Smooth muscle cell of the brain vasculature (primary cell): ENCODE measurements at places on chromosomes 12 and 14.

DNA sequence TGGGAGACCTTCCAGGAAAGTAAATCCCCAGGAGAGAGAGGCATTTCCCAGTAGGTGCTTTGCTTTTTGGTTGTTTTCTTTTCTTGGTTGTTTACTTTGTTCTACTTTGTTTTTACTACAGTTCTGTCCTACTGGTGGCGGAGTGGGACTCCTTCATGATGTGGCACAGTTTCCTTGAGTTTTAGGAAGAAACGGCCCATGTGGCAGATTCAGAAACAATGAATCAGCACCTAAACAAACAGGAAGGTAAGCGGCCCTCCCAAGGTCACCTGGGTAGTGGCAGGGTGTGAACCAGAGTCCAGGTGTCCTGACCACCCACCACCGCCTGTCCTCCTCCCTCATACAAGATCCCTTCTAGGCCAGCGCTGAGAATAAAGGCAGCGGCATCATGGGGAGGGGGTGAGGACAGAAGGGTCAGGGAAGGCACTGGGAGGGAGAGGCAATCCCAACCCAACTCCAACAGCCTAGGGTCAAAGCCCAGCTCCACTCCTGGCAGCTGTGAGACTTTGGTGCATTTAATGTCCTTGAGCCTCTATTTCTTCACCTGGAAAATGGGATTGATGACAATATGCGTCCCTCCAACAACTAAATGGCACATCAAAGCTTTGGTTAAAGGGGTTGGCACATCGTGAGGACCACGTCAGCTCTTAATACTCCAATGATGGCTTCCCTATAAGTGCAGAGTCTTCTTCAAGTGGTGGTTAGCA, 111.5 kb upstream of the BCL2L14 start:
- DNase-seq, result no peak

DNA sequence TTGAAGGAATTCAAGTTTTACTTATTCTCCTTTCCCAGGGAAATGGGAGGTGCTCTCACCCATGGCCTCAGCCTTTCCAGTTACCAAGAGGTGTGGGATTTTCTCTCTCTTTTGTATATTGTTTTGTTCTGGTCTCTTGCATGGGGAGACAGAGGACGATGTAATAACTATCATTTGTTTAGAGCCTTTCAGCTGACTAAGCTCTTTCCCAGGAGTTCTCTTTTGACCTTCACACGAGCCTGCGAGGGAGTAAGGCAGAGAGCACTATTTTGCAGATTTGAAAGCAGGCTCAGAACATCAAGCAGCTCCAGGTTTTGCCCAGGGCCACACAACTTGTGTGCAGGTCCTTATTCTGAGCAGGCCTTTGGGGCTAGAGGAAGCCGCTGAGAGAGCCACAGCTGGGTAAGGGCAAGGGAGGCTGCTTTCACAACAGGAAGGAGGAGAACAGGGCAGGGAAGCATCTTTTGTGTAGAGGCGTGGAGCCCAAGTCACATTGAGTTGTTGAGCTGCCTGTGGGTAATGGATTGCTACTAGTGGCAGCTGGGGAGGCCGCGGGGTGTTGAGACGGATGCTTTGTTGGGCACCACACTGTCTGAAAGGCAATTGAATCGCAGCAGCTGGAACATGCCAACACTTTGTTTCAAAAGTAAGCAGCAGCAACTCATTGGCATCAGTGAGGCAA, 116.2 kb downstream of the PRMT8 start:
- DNase-seq, result no peak

- DNase-seq, result no peak
Measured at GRCh38 chr12:46064548-46064947, 74.2 kb upstream of the SCAF11 start.

- DNase-seq, result no peak
Measured at GRCh38 chr14:90720832-90721231, 95.4 kb downstream of the TTC7B start.

- DNase-seq, result no peak
Measured at GRCh38 chr12:81726634-81727033, 32.5 kb downstream of the PPFIA2 start.

DNA sequence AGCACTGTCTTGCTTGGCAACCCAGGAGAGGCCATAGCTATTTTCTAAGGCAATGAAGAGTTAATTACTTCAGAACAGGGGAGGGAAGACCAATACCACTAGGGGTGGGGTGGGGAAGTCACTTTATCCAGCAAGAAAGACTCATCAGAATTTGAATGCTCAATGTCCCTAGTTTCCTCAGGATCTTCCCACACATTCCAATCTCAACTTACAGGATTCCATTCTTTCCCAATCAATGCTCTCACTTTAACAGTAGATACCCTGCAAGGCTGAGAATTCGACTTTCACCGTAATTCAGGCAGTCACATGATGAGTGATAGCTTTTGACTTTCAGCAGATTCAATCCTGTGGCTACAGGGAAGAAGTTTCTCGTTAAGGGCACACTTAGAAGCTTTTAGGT, 526.6 kb upstream of the SEL1L start:
- DNase-seq, result no peak

GRCh38 chr12:106527356-106527755, 55.4 kb upstream of the RFX4 start:
- no peak for DNase-seq

DNA sequence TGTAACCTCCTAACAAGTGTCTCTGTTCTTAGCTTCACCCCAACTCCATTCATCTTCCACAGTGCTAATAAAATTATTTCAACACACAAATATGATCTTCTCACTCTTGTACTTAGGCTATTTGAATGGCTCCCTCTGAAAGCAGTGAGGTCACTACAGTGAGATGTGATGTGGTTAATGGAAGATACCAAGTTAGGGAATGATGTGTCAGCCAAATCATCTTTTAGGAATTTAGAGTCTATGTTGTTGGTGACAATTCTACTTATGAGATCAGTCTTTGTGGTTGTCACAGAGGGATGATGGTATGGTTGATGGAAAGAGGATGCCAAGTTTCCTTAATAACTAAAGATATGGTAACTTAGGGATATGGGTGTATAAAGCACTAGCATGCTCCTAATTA, 57.6 kb downstream of the POLR3B start:
- DNase-seq, result no peak

GRCh38 chr12:67645601-67646000, 2.9 kb upstream of the DYRK2 start:
- DNase-seq, result no peak

- DNase-seq, result no peak
Measured at GRCh38 chr14:97052001-97052400, 254.8 kb downstream of the VRK1 start.

DNA sequence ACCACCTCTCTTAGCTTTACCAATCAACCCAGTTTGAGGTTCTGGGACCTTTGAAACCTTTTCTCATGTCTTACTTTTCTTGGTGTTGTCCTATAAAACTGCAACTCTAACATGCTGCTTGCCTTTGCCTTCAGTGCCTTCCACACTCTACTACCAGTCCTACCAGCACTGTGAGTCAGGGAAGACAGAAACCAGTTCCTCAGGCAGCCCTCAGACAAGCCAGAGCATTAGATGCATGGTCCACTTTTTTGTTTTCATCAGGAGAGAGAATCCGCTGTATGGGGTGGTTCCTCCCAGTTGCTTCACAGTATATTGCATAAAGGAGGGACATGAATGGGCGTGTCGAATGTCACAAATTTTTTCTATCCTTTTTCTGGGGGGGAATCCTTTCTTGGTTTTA, 17.3 kb upstream of the KLRB1 start:
- no peak for DNase-seq

- DNase-seq, result no peak
Measured at GRCh38 chr14:68292441-68293215, 473.0 kb downstream of the RAD51B start.

- no peak for DNase-seq
Measured at GRCh38 chr12:56714431-56714929, 10.6 kb downstream of the NACA start.

DNA sequence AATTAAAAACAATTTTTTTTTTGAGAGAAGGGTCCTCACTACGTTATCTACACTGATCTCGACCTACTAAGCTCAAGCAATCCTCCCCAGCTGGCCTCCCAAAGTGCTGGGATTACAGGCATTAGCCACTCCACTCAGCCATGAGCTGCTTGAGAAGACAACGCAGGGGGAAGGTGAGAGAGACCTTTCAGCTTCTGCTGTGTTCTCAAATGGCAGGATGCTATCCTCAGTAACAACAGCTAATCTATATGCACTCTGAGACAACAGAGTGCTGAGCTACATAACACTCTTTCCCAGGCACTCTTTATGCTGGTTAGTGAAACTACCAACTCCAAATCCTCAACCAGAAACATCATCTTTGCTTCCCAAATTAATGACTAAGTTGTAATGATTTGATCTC, 526.1 kb downstream of the CCER1 start:
- DNase-seq, result no peak

DNA sequence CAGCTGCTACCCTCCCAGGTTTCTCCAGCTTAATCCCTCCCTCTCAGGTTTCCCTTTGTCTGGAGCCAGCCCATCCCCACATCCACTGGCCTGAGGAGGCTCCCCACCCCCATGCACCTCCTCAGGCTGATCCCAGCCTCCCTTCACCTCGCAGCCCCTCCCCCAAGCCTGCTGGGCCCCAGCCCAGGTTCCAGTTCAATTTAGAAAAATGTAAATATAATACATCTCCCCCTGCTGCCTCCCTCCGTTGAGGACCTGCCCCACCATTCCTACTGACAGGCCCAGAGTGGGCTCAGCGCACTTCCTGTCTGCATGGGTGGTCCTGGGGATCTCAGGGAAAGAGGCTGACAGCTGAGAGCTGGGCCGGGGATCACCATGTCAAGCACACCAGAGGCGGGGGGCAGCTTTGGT, 155.8 kb downstream of the NTF3 start:
- no peak for DNase-seq

- DNase-seq, result peak; percentile 79
Measured at GRCh38 chr12:54368709-54369596, 4.7 kb upstream of the GPR84 start.

- DNase-seq, result no peak
Measured at GRCh38 chr12:103647267-103647666, 60.2 kb downstream of the STAB2 start.

DNA sequence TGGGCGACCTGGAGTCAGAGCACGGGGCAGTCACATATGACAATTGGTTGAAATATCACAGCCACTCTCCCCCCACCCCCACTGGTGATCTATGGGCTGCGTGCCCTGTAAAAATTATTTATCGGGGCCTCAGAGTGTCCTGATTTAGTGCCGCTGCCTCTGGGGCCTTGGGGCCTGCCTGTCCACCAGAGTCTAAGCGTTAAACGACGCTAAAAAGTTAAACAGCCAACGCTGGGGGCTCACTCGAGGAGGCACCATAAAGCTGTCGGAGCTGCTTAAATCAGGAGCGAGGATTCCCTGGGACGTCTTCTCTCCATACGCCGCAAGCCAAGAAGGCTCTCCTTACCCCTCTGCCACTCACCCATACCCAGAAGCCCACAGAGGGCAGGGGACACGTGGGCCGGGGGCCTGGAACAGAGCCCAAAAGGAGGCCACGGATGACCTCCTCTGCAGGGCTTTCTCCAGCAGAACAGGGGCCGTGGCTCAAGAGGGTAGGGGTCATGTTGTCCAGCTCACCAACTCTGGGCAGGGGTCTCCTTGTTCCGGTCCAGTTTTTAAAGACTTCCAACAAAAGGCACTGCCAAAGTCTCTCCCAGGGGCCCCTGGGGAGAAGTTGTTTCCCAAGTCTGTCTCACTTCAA, 42.2 kb downstream of the SMUG1 start:
- no peak for DNase-seq

- DNase-seq, result no peak
Measured at GRCh38 chr12:62705846-62706245, 229.1 kb downstream of the PPM1H start.

DNA sequence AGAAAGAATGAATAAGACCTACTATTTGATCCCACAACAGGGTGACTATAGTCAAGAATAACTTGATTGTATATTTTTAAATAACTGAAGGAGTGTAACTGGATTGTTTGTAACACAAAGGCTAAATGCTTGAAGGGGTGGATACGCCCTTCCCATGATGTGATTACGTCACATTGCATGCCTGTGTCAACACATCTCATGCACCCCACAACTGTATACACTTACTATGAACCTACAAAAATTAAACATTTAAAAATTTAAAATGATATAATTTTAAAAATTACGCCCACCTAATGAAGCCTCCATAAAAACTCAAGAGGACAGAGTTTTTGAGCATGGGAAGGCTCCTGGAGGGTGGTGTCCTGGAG, 94.5 kb downstream of the SCARB1 start:
- no peak for DNase-seq

DNA sequence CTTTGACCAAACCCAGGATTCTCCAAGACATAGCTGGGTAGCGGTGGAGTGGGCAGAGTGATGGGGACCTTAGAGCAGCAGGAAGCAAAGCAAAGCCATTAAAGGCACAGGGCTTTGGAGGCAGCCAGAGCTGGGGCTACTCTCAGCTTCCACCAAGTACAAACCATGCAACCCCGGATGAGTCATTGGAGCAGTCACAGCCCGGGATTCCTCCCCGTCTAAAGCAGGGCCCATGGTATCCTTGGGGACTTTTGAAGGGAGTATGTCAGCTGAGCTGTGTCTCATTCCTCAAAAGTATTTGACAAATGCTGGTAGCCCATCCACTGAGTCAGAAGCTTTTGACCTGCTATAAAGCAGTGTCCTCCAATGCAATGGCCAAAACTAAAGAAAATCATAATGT, 9.7 kb upstream of the IFI27 start:
- DNase-seq, result no peak

GRCh38 chr12:19757317-19757877, 318.1 kb downstream of the AEBP2 start:
- no peak for DNase-seq

DNA sequence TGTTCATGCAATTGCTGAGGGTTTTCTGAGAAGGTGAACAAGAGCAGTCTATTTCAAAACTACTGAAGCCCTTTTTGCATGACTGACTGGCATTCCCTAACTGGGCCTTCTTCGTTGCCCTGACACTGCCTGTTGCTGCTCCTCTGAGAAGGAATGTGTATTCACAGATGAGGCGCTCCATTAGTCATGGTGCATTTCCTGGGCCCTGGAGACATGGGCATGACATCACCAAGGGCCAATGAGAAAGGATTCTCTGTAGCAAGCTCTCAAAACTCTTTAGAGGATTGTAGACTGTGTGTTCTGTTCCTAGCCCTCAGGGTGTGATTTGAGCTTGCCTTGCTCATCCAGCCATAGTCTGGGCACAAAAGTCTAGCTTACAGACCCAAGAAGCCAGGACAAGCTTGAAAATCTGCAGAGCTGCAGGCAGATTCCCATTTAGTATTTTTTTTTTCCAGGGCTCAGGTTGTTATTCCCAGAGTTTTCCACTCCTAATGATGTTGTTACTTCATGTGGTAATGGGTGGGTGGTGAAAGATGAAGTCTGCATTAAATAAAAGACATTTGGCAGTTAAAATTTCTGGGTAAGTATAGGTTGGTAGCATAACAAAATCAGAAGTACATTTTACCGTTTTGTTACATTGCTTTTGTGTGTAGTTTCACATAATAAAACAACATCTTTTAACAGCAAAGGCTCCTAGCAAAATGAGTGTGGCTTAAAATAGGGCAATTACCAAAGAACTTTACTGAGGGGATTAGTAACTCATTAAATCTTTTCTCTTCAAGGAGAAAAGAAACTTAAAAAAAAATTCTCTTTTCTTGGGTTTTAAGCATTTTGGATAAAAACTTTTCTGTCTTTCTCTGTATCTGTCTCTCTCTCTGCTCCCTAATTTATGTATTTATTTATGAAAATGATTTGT, 318.4 kb downstream of the RAD51B start:
- DNase-seq, result peak; percentile 60
